SK-N-SH treated with all-trans-retinoic acid at 6 μM for 48 hours (cell line): ENCODE measurements at places on chromosomes 2 and 18.

DNA sequence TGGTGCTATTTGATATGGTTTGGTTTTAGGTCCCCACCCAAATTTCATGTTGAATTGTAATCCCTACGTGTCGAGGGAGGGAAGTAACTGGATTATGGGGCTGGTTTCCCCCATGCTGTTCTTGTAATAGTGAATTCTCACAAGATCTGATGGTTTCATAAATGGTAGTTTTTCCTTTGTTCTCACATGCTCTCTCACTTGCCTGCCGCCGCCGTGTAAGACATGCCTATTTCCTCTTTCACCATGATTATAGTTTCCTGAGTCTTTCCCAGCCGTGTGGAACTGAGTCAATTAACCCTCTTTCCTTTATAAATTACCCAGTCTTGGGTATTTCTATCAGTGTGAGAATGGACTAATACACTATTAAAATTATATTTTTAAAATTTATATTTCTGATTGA lies 7.3 kb downstream of the DIS3L2 start:
- ATAC-seq: no peak

DNA sequence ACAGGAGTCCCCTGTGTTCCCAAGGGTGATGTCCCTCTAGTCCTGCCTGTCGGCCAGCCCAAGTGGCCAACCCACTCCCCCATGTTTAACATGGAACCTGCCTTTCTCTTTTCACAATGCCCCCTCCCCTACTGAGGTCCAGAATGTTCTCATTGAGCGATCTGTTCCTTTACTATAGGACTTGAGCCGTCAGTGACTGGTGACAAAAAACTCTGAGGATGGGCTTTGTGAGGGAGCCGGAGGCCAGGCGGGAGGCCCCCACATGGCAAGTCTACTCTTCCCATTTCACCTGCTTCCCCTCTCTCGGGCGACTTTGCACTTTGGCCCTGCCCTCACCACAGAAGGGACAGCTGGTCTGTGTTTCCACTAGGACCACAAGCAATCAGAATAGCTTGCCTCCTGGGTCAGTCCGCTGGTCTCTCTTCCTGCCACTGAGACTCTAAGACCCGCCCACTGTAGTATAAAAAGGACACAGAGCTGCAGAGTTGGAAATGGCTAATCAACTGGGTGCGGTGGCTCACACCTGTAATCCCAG lies 146.5 kb upstream of the RAB12 start:
- ATAC-seq: no peak

- peak; percentile 55 for ATAC-seq
Observed at GRCh38 chr2:145484448-145485097, 964.7 kb upstream of the ZEB2 start.

DNA sequence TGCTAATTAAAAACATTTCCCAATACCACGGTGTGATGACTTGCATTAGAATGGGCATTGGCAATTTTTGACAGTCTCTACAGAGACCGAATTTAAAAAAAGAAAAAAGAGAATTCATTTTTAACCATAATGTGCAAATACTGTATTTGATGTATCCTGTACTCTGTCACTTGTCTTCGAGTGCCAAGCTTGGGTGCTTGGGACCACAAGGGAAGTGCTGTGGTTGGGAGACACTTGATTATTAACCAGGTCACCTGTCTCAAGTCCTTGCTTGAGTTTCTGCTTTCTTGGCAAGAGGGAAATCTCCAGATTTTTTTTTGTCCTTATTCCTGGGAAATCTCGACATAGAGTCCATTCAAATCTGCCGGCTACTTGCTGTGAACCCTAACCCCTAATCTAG lies 209.0 kb downstream of the MC4R start:
- ATAC-seq: no peak

GRCh38 chr18:78883501-78883900 lies 96.1 kb upstream of the SALL3 start:
- no peak for ATAC-seq

DNA sequence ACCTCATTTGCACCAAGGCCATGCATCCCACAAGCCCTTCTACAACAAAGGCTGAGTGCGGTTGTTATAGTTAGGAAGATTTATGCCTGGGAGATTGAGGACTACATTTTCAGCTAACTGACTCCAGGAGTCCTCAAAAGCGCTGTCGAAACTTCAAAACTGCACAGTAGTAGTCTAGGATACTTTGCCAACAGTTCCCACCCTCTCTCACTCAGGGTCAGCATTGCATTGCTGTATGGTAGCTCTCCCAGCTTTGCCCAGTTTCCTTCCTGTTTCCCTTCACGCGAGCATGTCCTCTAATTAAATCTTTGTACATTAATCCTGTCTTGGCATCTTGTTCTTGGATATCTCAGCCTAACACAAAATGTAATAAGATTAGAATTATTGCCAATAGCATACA lies 420.6 kb upstream of the UBE2E3 start:
- peak; percentile 35; the same call in 1 of the 3 replicates for ATAC-seq

- no peak for ATAC-seq
Observed at GRCh38 chr2:118811514-118812115, 35.8 kb downstream of the EN1 start.

DNA sequence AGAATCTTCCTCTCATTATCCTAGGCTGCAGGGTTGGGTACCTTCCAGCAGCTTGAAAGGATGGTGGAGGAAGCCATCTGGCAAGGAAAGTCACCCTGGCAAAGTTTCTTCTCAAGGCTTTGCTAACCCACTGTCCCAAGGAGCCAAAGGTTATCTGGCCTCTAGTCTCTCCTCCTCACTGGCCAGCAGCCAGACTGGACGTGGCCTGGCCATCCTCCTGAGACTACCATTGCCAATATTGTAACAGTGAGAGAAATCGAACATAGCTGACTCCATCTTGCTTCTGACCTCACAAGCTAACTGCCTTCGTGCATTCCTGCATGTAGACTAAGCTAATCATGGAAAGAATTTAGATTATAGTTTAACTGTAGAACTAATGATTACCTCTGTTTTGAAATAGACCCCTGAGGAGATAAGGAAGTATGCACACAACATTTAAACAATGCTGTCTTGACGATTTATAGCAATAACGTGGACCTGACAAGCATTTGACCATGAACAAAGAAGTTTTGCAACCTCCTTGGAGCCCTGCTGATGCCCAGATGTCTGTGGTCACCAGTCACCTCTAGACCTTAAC lies 7.8 kb upstream of the ANXA4 start:
- no peak for ATAC-seq

GRCh38 chr2:126995621-126996377 lies 97.1 kb downstream of the TEX51 start:
- ATAC-seq: no peak

GRCh38 chr18:45496741-45497140 lies 118.5 kb upstream of the SLC14A2 start:
- ATAC-seq: no peak

GRCh38 chr2:100110614-100111000 lies 31.8 kb downstream of the AFF3 start:
- ATAC-seq: no peak

DNA sequence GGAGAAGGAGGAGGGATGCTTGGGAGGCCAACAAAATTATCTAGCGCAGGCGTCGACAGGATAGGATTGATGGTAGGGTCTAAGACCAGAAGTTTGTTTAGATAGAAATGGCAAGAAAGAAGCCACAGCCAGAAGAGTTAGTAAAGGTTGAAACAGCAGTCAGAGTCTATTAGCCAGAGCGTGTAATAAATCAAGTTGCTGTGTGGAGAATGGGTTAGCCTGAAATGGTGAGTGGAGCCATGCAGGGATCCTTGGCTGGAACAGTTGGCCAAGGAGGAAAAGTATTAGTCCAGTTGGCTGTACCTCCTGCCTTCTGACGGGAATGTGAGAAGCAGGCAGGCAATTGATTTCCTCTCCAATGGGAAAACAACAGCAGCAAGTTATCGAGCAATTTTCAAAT lies 190.7 kb upstream of the CCDC68 start:
- ATAC-seq: no peak
